ENCODE measurements at places on chromosomes 2 and 18.

- no peak for DNase-seq
Measured at GRCh38 chr18:63107931-63108330, 211.6 kb downstream of the BCL2 start.

- DNase-seq: no peak
Measured at GRCh38 chr2:170840717-170841210, 24.1 kb downstream of the GAD1 start.

DNA sequence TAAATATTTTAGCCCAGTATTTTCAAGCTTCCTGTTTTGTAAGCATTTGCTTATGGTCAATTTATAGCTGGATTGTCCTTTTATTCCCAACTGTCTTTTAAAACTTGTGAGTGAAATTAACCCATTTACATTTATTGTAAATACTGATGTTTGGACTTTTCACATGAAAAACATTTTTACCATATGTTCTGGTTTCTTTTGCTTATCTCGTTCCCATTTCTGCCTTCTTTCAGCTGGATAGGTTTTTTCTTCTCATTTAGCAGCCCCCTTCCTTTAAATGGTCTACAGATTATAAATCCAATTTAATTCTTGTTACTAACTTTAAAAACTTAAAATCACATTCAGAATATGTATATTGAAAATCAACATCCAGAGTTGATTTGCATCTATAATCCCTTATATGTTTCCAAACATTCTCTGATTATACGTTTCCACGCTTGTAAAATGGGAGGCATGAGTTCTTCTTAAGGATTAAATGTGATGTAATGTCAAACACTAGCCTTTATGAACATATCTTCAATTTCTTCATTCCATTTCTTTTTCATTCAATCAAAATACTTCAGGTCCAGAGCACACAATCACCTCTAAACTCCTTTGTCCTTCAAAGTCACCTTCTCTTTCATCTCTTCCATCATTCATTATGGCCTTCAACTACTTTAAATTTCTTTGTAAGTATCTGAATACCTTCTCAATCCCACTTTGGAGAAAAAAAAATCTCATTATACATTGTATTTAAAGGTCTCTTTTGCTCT, 1.1 kb upstream of the KDM3A start:
- DNase-seq: no peak

- no peak for DNase-seq
Measured at GRCh38 chr2:216792222-216793021, 67.4 kb downstream of the TNP1 start.

DNA sequence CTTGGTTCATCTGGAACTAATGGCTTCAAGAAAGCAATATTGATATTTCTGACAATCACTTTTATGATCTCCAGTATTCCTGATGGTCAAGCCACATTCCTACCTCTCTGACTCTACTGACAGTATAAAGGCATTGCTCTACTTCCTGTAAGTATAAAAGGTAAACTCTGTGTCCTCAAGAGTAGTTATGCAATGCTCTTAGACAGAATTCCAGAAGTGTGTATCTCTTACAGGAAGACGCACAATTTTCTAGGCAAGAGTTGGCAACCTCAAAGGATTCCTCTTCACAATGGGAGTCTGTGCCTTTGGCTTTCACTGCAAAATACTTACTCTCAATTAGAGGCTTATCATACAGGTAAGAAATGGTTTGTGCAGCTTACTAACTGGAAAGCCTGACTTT, 100.1 kb downstream of the THADA start:
- no peak for DNase-seq

DNA sequence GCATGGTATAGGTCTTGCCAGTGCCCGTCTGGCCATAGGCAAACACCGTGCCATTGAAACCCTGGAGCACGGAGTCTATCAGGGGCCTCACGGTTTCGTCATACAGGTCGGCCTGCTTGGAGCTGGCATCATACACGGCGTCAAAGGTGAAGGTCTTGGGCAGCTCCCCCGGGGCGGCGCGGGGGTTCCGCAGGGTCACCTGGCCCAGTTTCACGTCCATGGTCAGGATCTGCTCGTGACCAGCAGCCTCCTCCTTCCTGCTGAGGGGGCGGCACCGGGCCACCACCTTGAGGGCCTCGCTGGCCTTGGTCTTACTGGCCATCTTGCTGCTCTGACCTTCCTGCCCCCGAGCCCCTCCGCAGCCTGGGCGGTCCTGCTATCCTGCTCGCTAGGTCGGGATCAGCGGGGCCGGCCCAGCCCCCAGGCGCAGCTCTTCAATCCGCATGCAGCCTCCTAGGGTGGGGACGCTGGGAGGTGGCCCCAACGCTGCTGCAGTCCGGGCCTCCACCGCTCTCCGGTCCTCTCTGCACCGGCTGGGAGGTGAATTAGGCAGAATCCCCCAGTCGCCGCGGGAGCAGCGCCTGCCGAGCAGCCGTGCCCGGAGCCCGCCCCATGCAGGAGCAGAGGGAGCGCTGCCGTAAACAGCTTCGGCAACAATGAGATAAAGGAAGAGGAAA, 563 bp downstream of the KIF3C start:
- no peak for DNase-seq

DNA sequence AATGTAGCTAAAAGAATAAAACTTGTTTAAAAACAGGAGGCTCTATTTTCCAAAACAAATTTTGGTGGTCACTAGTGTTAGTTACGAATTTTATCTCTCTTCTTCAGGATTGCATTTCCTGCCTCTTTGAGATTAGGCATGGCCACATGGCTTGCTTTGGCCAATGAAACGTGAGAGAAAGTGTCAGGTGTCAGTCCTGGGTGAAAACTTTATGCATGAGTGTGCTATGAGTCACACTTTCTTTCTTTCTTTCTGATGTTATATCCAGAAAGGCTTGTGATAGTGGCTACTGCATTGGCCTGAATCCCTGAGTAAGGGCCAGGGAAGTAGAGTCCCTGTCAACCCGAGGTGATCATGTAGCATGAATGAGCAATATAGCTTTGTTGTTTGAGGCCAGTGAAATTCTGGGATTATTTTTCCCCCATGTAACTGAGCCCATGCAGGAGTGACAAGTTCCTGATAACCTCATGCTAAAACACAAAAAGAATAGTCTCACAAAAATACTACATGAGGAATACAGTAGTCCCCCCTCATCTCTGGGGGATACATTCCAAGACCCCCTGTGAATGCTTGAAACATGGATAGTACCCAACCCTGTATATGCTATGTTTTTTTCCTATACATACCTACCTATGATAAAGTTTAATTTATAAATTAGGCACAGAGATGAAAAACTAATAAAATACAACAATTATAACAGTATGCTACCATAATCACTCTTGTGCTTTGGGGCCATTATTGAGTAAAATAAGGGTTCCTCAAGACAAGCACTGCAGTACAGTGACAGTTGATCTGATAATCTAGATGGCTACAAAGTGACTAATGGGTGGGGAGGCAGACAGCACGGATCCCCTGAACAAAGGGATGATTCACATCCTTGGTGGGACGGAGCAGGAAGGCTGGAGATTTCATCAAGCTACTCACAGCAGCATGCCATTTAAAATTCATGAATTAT, 109.5 kb downstream of the CDC42EP3 start:
- peak; percentile 39 for DNase-seq

- no peak for DNase-seq
Measured at GRCh38 chr2:65458999-65459398, 26.6 kb upstream of the SPRED2 start.

- DNase-seq: no peak
Measured at GRCh38 chr18:3504637-3505036, 54.7 kb downstream of the TGIF1 start.

GRCh38 chr18:40210696-40211095, 1744.3 kb upstream of the PIK3C3 start:
- DNase-seq: no peak

GRCh38 chr2:127130421-127130820, 23.5 kb upstream of the BIN1 start:
- DNase-seq: no peak

DNA sequence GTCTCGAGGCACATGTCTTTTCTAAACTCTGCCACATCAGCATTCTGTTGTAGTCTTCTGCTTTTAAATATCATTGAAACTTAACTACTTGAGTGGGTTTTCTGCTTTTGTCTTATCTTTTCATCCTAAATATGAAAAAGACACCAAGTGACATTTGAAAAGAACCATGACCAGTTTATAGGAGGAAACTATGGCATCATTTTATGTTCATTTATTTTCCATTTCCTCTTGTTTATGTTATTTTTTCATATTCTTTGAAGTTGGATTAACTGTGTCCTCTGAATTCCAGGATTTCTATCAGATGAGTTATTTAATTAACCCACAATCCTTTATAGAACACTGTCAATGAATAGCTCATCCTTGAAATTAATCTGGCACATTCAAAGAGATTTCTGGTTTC, 93.4 kb upstream of the ARHGAP28 start:
- no peak for DNase-seq

DNA sequence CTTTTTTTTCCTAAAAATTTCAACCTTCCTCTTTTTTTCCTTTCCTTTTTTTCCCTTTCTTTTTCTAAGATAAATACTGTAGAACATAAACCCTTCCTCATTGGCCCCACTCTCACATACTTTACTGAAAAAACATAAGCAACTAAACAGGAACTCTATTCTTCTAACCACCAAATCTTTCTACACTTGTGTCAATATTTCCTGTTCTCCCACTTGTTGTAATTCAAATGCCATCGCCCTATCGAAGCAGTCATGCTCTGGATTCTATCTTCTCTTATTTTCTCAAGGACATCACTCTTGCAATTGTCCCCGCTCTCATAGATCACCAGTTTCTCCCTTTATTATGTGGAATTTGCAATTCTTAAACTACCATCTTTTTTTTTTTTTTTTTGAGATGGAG, 20.2 kb upstream of the SSB start:
- no peak for DNase-seq

DNA sequence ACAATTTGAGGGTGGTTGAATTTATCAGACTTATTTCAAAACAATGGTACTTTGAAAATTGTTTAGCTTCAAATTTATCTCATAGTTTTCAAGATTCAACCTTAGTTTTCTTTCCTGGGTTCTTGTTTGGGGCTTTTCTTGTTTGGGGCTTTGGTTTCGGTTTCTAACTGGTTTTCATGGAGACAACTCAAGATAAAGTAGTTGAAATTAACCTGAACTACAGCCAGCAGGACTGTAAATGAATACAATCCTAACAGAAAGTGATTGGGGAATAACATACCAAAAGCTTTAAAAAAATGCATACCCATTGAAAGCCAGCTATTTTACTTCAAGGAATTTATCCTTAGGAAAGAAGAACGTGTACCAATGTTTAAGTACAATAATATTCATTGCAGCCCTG, 133.5 kb upstream of the SLC14A2 start:
- DNase-seq: no peak

DNA sequence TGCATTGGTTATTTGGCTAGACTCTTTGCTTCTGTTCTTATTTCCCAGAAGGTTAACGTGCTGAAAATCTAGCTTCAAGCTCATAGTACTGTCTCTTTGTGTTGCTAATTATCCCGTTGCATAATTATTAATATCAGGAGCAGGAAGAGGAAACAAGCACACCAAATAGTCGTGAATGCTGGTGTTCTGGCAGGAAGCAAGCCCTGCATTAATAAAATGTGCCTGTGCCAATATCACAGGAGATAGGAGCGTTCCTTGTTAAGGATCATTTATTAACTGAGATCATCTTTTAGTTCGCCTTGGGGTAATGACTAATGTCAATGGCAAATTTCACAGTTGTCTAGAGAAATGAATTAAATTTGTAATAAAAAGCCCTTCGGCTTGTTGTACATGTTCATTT, 893.0 kb upstream of the POU3F3 start:
- no peak for DNase-seq

DNA sequence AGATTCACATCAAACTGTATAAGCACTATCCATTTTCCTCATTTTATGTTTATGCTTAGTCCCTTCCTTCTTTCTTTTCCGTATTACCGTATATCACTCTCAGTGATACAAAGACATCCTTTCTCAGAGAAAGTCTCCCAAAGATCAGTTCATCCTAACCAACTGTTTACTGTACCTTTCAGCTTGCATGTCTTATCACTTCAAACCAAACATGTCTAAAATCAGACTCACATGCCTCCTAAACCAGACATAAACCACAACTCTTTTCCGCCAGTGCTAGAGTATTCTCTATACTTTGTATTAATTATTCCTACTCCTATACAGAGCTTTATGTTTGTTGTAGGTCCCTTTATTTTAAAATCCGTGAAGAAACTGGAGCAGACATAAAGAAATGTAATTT, 41.5 kb downstream of the KCMF1 start:
- DNase-seq: no peak

GRCh38 chr2:33301355-33301754, 175.1 kb upstream of the RASGRP3 start:
- no peak for DNase-seq

DNA sequence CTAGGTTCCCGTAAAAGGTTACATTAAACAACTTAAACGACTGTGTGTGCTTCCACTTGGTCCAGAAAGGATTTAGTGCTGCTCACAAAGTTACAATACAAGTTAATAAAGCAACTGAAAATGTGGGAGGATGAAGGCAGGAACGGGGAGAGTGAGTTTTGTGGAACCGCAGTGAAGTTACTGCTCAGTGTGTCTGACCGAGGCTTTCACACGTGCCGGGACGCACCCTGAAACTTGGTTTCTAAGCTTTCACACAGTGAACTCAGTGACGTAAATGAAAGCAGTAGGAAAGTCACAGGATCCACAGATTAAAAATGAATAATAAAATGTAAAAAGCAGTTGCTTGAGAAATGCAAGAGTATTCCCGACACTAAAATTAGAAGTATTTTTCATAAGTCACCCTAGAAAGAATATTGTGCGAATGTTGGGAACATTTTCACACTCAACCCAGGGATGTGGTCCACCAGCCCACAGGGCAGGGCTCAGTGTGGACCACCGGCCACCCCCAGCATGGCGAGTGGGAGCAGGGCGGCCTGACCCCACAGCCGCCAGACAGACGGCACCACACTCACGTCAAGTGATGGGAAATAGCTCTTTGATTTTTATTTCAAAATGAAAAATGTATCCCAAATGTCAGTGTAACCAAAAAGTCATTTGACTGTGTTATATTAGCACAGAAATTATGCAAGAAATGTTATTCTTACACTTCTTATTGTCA, 32.6 kb upstream of the CHMP1B start:
- no peak for DNase-seq

DNA sequence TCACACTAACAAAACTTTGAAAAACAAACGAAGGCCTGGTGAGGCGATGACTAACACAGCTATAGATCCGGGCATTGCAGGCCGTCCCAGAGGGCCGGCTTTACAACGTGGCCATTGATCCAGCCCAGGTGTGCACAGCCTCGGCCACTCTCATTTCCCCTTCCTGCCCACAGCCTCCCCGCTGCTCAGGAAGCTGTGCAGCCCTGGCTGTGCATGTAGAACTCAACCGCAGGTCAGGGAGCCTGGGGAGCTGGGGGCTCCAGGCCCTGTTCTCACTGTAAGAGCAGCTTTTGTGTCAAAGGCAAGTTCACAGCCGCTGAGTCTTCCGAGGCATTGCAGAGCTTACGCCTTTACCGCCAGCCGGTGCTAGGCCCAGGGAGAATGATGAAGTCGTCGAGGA, 87.2 kb downstream of the LONRF2 start:
- no peak for DNase-seq

All from H54 (cell line).